ENCODE measurements at places on chromosomes 1 and 21.
A peak's percentile ranks its signal among the peaks of the same experiment; 100 is the strongest.

- no peak for DNase-seq
These were observed 444.8 kb downstream of the KIF26B start for GRCh38 chr1:245599371-245600174.

DNA sequence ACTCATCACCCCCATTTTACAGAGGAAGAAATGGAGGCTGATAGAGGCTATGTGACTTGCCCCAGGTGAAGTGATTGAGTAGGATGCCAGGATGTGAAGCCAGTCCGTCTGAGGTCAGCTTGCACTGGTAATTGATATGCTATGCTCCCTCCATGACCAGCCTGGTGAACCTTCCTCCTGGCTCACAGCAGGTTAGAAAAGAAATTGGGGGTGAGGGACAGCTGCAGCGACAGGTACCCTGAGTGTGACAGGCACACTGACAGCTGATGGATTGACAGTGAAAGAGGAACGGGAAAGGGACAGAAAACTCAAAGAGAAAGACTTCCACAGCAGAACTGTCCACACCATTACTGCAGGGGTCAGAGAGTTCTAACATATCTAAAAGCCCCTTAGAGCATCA is 102.1 kb downstream of the SUSD4 start:
- DNase-seq: no peak

DNA sequence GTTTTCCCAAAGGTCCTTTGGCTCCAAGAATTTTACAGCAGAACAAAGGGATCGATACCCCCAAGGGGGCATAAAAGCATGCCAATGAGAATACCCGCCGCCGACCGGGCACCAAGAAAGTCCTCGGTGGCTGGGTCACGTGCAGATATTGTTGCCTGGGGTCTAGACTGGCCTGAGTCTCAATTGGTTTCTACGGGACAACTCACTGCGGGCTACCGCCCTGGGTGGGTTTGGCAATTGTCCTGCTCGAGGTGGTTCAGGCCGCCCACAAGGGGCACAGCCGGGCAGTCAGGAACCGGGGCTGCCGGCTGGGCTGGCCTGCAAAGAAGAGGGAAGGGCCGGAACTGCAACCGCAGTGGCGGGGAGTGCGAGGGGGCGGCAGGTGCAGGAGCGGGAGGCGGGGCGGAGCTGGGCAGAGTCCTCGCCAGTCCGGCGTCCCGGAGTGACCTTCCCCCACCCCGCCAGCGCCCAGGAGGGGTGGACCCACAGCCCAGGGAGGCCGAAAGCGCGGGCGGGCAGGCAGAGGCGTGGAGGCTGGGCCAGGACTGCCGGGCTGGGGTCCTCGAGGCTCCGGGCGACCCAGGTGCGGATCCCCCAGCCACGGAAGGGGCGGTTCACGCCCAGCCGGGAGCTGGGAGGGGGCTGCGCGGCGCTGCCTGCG is 926 bp upstream of the ATP1B1 start:
- peak; percentile 69 for DNase-seq

DNA sequence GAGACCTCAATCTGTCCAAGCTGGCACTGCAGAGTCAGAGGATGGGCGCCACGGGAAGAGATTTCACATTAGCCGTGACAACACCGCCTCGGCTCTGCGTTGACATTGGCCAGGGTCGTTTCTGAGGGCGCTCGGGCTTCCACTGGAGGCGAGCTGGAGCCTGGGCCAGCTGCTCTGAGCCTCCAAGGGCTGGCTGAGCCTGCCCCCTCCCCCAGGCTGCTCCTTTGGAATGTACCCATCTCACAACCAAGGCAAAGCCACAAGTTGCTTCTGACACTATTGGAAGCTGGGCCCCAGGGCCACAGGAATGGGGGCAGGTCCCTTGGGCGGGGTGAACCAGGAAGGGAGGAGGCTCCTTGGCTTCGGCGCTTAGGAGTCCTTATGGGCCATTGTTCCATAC is 12.7 kb downstream of the GPR3 start:
- DNase-seq: no peak

DNA sequence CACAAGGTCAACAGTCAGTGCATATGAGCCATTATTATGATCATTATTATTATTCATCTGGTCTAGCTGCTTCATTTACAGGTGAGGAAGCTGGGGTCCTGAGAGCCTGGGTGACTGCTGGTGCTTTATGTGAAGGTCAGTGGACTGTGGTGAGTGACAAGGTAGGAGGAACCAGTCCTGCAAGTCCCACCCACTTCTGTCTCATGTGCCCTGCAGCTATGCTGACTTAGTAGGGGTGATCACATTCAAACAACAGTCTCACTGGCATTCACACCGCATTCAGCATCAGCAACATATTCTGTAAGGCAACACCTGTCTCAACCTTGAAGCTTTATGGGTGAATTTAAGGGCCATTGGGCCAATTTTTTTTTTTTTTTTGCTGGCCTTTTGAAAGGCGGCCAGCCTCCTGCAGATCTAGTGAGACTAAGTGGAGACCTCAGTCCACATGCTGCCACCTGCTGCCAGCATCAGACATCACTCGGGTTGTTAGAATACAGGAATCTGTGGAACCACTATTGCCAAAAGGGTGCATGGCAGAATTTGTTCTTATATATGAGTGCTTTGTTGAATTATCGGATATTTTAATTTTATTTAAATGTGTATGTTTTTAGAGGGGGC is 59.9 kb upstream of the CACNA1E start:
- DNase-seq: peak; percentile 57

- DNase-seq: peak; percentile 33
These were observed 109.8 kb downstream of the MAST2 start for GRCh38 chr1:45913183-45913683.

GRCh38 chr1:244217711-244218110 is 166.6 kb downstream of the ZBTB18 start:
- no peak for DNase-seq

- no peak for DNase-seq
These were observed 26.5 kb upstream of the SRP9 start for GRCh38 chr1:225750875-225751824.

DNA sequence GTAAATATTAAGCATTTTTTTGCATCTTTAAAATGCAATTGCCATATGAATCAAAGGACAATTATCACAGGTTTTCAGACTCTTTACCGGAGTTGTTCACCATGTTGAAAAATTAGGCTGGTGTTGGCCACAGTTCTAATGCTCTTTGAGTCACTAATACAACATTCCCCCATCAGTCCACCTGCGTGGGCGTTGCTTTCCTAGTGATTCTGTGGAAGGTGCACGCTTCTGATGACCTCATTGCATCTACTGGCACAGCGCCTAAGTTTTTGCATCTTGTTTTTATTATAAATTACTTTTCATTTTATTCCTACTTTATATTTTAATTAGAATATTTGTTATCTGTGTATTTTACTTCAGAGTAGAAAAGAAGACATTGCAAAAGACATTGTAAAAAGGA is 4.7 kb upstream of the F5 start:
- DNase-seq: no peak

GRCh38 chr1:6086762-6087376 is 41.2 kb downstream of the KCNAB2 start:
- no peak for DNase-seq

DNA sequence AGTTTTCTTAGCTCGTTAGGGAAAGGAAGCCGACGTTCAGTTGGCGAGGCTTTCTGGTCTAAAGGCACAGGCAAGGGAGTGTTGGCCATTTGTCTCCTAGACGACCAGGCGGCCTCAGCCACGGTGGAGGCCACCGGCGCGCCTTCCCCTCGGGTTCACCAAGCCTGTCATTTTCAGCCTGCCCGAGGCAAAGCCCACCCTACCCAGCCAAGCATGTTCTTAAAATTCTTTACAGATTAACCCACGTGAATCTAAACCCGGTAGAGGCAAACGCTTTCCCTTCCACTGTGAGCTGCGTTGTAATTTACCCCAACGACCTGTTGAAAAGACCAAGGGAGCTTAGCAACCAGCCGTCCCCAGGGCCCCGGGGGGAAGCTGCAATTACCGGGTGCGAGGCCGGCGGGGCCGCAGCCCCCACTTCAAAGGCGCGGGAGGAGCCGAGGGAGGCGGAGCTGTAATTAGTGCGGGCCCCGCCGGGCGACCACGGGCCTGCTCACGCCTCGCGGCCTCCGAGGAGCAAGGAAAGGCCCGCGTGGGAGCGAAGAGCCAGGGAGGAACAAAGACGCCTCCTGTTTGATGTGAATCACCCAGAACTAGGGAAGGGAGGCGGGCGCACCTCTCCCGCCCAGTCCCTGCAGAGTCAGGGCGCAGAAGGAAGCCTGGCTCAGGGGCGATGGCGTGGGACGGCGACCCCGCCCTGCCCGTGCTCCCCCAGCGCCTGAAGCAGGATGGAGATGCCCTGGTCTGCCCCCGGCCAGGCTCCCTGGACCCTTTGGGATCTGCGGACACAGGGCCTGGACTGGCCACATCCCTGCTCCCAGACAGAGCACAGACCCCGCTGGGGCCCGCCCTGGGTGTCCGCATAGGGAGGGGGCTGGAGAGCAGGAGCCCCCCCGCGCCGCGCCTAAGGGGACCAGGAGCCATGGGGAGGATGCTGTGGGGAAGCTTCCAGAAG is 12.1 kb upstream of the TSPEAR start:
- no peak for DNase-seq

DNA sequence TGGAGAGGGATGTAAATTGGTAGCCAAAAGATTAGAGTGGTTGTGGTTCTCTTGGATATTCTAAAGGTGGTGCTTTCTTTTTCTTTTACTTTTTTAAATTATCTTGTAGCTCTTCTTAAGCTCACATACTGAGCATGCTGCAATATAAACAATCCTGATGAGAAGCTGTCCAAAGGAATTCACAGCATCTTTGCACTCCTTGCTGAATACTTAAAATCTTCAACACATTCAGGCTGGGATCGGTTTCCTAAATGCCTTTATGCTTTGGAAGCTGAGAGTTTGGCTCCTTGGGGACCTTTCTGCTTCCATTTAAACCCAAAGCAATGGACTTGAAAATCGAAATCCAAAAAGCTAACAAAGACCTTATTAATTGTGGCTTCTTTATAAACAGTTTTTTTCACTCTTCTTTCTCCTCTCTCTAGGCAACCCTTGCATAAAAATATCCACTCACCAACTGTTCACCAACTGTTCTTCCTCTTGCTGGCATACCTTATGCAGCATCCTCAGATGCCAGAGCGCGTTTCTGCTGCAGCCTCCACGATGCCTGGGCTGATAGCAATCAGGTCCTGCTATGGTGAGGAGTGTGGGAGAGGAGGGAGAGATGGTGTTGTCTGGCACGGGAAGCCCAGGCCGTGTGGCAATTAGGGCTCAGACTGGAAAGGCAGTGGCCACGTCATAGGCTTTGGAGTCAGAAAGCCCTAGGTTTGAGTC is 535.8 kb upstream of the DAB1 start:
- DNase-seq: no peak

DNA sequence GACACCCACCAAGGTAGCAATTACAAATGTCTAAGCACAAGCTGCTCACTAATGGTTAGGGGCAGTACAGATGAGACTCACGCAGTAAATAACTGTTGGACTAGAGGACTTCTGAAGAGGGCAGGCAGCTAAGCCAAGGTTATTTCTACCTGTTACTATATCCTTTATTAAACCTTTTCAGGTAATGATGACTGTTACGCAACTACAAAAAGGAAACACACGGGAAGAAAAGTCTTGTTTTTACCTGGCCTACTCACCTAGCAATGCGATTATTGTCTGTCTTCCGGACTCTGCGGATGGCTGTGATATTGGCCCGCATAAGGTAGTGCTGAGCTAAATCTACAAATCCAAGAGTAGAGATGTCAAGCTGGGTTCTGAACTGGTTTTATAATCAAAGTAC is 17.8 kb upstream of the VHLL start:
- DNase-seq: no peak

Measured in GM13976 (cell line).